ENCODE measurements at places on chromosomes 11 and 22.

DNA sequence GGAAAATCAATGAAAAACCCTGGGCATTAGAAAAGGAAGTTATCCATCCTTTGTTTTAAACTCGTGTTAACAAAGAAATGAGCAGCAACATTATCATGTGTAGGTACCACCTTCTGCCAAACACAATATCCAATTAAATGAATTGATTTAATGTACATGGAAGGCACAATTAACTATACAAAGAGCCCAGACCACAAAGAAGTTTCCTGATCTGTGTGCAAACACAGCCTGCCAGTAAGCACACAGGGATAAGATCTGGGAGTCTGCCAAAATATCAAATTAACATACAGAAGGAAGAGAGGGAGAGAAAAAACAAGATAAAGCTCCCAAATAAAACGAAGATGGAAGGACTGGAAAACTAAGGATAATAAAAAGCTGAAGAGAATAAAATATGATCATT lies 54.1 kb upstream of the SLC25A1 start:
- no peak for DNase-seq

- no peak for DNase-seq
Observed at GRCh38 chr11:91952056-91952455, 272.6 kb upstream of the FAT3 start.

- no peak for DNase-seq
Observed at GRCh38 chr11:34516247-34517040, 2.9 kb upstream of the ELF5 start.

GRCh38 chr22:23181721-23182308 lies 1.5 kb downstream of the BCR start:
- no peak for DNase-seq

DNA sequence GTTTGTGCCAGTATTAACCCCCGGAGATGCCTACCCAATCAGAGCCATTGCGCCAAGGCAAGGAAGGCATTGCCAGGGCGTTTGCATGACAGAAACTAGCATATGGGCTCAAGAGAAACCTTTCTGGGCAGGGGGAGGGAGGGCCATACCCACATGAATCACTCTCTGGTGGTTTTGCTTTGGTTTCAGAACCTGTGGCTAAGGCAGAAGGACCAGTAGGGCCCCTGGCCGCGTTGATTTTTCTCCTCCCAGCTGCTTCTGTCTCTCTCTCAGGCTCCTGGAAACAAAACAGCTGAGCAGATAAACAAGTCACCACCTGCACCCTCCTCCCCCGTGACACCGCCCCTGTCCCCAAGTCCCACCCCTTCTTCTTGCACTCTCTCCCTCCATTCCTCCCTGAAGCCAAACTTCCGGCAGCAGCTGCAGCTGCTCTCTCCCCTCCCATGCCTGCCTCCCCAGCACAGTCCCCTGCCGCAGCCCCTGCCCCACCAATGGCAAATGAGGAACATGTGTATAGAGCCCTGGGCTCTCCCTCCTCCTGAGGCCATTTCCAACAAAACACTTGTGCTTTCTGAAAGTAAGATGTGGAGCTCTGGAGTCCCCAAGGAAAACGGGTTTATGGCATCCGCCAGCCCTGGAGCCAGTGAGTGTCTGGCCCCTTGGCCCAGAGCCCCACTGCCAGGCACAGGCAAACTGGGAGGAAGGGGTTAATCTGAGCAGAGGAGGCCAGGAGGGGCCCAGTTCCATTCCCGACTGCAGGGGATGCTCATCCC lies 39.0 kb upstream of the ADA2 start:
- peak; percentile 14 for DNase-seq

DNA sequence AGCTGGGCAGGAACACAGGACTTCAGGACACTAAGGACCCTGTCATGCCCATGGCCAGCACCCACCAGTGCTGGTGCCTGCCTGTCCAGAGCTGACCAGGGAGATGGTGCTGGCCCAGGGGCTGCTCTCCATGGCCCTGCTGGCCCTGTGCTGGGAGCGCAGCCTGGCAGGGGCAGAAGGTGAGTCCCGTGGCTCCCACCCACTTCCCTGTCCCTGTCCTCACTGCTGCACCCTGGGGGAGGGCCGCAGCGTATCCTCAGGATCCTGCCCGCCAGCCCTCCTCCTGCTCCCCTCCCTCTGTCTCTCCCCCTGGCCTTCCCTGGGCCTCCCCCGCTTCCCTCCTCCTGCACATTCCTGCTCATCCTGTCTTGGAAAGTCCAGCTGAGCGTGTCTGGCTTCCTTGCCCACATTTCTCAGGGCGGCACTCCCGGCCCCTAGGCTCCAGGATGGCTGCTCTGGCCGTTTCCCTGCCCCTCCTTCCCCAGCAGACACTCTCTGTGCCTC lies 8.7 kb downstream of the CSF2RB start:
- no peak for DNase-seq

DNA sequence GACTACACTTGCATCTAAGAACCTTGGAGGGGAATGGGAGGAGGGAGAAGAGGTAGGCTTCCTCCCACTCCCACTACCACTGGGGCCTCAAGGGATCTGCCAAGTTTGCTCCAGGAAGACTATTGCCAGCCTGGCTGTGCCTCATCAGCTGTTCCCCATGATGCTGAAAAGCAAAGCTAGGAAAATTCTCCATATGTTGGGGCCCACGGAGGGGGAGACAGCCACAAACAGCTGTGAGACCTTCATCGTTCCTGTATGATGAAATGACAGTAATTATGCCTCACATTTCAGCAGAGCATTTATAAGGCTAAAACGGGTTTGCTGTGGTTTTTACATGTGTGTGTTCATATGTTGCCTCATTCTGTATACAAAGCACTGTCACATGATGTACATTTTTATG lies 6.7 kb downstream of the DSCAML1 start:
- no peak for DNase-seq

GRCh38 chr22:46573781-46574437 lies 36.5 kb upstream of the CELSR1 start:
- DNase-seq, result no peak

DNA sequence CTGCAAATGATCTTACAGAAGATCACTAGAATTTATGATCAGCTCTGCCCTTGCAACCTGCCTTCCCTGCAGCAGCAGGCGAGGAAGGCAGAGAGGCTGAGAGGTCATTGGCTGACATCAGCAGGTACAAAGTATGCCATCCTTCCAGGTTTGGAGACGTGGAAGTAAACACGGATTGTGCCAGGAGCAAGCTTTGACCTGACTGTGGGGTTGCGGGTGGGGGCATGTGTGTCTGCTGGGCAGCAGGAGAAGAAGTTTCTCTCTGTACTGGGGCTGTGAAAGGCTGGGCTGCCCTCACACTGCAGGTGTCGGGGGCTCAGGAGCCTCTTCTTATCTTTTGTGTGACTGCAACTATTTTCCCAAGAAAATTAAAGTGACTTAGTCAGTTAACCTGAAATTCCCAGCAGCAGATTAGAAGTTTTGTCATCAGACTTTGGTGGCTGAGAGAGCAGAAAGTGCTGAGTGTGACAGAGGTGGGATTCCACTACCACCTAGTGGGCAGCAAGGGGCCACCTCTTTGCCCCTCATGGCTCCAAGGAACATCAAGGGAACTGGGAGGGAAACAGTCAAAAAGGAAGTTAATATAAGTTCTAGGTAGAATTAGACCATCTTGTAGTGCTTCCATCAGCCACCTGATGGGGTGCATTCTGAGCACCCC lies 565.9 kb downstream of the ETS1 start:
- DNase-seq, result peak; percentile 35

DNA sequence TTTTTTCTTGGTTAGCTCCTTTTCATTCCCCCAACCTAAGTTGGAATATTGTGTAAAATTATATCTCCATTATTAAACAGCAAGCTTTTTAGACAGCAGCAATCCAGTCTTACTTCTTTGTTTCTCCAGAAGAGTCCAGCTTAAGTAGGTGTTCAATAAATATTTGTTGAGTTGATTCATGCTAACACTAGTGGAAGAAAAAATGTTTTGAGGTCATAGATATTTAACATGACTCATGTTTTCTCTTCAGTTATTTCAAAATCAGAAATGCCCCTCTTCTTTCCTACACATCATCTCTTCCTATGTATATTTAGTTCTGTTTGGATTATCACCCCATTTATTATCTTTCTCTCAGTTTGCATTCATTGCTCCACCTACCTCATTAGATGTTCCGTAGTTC lies 20.3 kb downstream of the CCDC83 start:
- DNase-seq, result peak; percentile 69

DNA sequence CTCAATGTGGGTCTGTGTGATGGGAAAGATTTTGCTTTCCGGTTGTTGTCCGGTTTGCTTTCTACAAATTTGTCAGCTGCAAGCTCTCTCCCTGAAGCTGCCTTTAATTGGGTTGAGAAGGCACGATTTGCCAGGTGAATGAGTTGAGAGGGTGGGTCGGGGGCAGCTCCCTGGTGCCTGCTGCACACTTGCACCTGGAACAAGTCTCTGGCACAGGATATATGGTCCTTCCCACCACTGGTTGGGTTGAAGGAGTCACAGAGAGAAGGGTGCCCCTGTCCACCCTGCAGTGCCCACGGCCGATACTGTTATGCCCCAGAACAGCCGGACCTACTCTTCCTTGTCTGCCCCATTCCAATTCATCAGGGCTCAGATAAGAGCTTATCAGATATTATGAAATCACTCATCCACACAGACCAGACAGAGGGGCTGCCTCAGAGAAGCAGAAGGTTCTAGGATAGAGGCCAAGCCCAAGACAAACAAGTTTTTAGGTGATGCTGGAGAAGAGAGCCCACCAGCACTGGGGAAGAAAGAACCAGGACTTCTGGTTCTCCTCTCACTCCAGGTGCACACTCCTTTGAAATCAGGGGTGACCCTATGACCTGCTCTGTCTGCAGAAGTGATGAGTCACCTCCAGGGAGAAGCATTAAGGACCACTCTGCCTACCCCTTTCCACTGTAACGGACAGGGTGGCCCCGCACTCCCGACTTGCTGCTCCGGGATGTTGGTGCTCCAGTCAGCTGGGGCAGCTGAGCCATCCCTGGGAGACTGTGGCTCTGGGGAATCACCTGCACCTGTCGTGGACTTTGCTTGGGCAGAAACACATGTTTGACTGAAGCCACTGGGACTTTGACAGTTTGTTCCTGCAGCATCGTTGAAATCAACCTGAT lies 45.3 kb downstream of the RTL6 start:
- DNase-seq, result no peak

DNA sequence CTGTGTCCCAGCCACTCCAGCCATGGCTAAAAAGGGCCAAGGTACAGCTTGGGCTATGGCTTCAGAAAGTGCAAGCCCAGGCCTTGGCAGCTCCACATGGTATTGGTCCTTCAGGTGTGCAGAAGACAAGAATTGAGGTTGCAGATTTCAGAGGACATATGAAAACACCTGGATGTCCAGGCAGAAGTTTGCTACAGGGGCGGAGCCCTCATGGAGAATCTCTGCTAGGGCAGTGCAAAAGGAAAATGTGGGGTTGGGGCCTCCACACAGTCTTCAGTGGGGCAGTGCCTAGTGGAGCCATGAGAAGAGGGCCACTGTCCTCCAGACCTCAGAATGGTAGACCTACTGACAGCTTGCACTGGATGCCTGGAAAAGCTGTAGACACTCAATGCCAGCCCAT lies 1074.1 kb downstream of the JRKL start:
- DNase-seq, result no peak

DNA sequence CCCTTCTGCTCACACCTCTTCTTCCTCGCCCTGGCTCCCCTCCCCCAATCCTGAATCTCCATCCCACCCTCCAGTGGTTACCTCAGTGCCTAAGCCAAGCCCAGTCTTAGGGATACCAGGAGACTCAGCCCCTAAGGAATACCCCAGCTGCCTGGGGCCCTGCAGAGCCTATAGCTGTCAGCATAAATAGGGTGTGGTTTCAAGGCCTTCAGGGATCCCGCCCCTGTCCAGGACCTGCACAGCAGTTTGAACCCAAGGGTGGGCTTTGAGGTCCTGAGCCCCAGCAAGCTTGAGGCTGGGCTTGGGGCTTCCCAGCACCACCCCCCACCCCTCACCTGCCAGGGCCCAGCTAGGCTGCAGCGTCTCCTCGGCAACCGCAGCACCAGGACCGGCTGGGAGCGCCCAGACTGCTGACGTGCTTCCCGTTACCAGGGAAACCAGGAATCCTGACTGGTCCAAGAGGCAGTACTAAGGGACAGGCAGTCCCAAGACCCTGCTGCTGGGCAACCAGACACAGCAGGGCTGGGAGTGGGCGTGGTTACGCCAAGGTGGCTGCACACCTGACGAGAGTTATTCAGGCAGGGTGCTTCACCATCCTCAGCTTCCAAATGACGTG lies 13.7 kb downstream of the APBB1 start:
- no peak for DNase-seq

GRCh38 chr11:17383461-17383860 lies 5.0 kb downstream of the KCNJ11 start:
- DNase-seq, result no peak

- no peak for DNase-seq
Observed at GRCh38 chr11:72189455-72190250, 2.3 kb upstream of the FOLR1 start.

DNA sequence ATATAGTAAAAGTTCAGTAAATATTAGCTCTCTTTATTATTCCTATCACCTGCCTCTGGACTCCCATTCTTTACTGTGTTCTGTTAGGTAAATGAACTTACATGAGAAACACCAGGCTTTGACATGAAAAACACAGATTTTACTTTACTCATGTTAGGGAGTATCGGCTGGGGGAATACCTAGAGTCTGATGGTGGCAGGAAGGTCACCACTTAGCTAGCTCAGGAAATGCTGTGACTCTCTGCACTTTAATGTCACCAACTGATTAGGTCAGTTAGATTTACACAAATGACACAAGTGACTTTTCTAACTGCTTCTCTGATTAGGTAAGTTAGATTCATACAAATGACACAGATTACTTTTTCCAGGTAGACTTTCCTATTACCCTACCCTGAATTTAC lies 225.1 kb downstream of the SWAP70 start:
- no peak for DNase-seq

DNA sequence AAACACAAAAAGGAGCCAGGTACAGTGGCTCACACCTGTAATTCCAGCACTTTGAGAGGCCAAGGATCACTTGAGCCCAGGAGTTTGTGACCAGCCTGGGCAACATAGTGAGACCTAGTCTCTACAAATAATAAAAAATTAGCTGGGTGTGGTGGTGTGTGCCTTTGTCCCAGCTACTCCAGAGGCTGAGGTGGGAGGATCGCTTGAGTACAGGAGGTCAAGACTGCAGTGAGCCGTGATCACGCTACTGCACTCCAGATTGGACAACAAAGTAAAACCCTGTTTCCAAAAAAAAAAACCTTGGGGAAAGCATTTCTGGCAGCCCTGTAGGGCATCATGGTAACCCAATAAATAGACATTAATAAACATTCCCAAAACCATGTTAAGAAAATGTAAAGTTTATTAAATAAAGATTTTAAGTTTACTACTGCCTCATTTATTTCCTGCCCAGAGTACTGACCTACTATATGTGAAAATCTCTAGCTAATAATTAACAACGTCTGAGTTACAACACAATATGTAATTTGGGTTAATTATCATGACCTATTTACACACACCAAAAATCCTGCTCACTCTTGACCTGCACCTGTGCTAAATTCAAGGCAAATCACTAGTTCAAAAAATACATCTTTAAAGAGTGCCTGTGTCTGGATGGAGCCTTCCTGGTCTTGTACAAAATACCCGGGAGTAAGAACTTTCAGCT lies 8.4 kb downstream of the EEF1G start:
- no peak for DNase-seq

GRCh38 chr11:45560155-45560912 lies 105.1 kb downstream of the CHST1 start:
- DNase-seq, result no peak

All from EL (cell line).